ENCODE measurements at places on chromosomes 3 and 15.

DNA sequence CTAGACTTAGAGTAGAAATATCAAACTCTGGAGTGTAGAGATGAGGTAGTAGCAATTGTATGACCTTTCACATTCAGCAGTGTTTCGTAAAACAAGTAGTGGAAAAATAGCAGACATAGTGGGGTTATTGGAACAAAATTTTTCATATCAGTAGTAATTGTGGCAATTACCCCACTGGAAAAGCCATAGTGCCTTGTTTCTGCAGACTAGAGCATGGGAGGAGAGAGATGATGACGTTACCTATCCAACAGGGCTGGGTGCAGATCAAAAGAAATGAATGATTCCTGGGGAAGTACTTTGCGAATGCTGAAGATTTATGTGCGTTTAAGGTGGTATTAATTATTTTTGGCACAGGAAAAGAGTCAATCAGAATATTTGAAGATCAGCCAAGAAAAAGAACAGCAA, 147.0 kb upstream of the LRRFIP2 start:
- no peak for DNase-seq

GRCh38 chr3:156668073-156668763, 6.2 kb upstream of the TIPARP start:
- no peak for DNase-seq

- no peak for DNase-seq
These were observed 182.4 kb downstream of the ADAMTS9 start for GRCh38 chr3:64505419-64505818.

DNA sequence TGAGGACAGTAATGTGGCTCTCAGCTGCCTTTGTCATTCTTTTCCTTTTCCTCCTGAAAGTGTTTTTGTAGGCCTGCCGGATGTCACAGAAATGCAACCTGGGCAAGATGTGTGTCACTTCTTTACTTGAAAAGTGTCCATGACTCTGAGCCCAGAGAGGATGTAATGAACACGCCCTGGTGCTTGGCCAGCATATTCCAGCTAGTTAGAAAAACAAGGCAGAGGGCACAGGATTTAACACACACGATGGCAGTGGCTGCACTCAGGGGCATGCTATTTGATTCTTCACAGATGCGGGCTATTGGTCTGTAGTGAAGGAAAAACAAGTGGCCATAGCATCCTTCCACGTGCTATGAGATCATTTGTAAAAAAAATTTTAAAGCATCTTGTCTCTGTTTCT, 30.3 kb upstream of the PTX3 start:
- no peak for DNase-seq

DNA sequence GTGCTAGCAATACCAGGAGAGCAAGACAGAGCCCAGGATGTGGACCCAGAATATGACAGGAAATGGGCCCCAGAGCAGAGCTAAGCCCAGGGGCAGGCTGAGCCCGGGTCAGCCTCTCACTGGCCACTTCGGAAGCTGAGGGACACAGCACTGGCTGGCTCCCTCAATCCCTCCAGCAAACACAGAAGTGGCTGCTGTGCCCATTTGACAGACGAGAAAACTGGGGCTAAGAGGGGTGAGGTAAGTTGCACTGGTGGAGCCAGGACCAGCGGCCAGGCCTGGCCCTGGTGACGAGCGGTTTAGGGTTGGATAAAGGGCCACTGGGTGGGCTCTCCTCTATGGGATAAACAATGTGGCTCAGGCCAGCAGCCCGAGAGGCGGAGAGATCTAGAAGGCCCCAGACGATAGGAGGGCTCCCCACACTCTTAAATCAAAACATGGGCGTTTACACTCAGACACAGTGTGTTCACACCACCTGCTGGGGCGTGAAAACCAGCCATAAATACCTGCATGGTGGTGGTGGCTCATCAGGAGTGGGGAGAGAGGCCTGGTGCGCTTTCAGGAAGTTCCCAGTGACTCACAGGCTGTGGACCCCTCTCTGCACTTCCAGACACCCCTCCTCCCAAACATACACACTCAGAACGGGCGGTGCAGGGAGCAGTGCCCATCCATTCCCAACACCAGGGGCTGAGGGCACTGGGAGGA, 12.0 kb upstream of the LINGO1 start:
- no peak for DNase-seq

DNA sequence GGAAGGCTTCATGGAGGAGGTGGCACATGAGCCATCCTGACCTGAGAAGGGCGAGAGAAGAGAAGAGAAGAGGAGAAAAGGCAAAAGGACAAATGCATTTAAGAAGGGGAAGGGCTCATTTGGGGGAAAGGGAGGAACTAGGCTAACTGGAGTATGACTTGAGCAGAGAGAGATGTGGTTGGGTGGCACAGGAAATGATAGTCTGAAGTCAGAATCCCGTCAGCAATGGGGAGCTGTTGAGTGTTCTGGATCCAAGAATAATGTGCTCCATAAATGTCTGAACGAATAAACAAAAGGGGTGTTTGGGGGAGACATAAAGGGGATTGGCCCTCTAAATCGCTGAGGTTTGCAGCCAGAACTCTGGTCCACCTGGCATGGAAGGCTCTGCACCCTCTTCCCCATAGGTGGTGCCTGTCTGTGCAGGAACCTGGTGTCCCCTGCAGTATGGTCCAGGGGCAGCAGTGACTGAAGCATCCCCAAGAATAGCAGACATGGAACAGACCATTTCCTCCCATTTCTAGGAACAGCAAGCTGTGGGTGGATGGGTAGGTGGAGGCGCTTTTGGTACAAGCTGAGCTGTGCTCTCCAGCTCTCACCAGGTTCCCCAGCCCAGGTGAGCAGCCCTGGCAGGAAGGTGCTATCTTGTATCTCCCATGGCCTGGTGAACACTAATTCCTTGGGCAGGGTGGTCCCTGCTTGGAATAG, 15.2 kb downstream of the CORO2B start:
- no peak for DNase-seq

- DNase-seq: no peak
These were observed 435.6 kb downstream of the ROBO2 start for GRCh38 chr3:77475507-77475906.

- no peak for DNase-seq
These were observed 46.0 kb downstream of the SETD2 start for GRCh38 chr3:47117807-47118364.

DNA sequence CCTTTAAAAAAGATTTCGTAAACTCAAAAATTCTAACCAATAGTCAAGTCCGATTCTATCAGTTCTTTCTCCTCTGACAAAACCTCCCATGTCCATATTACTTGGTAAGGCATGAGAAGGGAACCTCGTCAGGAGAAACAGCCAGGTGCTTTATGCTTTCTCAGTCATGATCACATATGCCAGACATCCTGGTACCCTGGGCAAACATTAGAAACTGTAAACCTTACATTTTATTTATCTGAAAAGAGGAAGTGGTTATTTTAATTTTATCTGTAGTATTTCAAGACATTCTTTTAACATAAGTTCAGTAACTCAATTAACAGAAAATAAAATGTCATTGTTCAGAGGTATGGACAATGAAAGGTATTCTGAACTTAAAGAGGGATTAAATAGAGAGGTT, 474.8 kb upstream of the GBE1 start:
- DNase-seq: no peak

GRCh38 chr15:99321468-99321867, 70.2 kb downstream of the LRRC28 start:
- DNase-seq: no peak

- DNase-seq: no peak
These were observed 445 bp downstream of the LMOD3 start for GRCh38 chr3:69121950-69122349.

- no peak for DNase-seq
These were observed 54.7 kb downstream of the RPL39L start for GRCh38 chr3:187084580-187084979.

GRCh38 chr3:170656284-170656683, 70.4 kb upstream of the SLC7A14 start:
- no peak for DNase-seq

- DNase-seq: peak; percentile 12
These were observed 67.7 kb downstream of the CPN2 start for GRCh38 chr3:194283221-194284006.

DNA sequence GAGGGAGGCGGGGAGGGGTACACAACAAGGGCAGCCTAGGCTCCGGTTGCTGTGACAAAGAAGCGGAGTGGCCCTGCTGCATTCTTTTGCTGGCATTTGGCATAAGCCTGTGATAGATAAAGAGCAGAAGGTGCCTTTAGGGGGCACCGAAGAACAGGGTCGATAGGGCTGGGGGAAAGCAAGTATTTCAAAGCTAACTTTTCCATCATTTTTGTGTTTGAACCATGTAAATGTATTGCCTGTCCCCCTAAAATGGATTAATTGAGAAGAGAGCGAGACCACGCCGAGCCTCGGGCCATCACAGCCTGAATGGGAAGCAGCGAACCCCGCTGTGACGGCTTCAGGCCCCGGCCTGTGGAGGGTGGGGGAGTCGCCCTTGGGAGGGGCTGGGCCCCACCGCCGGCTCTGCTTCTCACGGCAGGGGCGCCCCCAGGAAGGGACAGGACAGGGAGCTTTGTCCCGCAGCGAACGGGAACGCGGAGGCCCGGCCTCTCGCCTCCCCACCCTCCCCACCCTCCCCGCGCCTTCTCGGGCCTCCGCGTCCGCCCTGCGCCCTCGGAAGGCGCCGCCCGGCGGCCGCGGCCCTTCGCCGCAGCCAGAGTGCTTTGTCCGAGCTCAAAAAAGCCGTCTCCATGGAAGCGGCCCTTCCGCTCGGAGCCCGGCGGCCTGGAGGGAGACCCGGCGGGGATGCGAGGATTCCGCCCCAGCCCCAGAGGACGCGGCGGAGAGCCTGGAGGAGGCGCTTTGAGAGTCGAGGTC, 32.4 kb upstream of the ALDH1L1 start:
- no peak for DNase-seq

- no peak for DNase-seq
These were observed 7.7 kb upstream of the ZNF592 start for GRCh38 chr15:84740691-84741090.

- DNase-seq: no peak
These were observed 193.3 kb downstream of the ISL2 start for GRCh38 chr15:76529911-76530310.

DNA sequence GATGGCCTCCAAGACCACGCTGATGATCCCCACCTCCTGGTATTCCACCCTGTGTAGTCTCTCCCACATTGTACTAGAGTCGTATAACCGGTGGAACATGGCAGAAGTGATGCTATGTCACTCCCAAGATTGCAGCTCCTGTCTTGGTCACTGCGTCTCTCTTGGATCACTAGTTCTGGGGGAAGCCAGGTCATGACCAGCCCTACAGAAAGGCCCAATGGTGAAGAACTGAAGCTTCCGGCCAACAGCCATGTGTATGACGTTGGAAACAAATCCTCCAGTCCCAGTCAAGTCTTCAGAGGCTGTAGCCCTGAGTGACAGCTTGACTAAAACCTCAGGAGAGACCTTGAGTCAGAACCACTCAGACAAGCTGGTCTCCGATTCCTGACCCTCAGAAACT, 61.9 kb upstream of the FNDC3B start:
- DNase-seq: no peak

DNA sequence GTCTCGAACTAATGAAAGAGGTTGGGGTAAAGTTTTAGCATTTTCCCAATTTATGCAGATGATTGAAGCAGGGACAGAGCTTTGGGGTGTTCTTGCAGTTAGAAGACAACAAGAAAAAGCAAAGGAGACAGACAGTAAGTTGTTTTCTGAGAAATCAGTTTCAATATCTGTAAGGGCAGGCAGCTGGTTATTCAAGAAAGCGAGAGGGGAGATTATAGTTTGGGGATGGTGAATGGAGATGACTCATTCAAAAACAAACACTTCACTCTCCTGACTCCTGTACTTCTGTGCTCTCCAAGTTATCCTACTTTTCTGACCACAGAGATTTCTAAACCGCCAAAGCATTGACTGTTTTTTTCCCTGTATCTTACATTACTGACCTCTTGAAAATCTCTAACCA, 352.0 kb downstream of the GAP43 start:
- DNase-seq: no peak

- no peak for DNase-seq
These were observed 1.0 kb downstream of the MAPKAPK3 start for GRCh38 chr3:50617911-50618481.

GRCh38 chr3:64440498-64440897, 215.2 kb upstream of the PRICKLE2 start:
- no peak for DNase-seq

- no peak for DNase-seq
These were observed 54.0 kb downstream of the DUT start for GRCh38 chr15:48385031-48385830.

- DNase-seq: no peak
These were observed 176.9 kb downstream of the STAC start for GRCh38 chr3:36557021-36557707.

DNA sequence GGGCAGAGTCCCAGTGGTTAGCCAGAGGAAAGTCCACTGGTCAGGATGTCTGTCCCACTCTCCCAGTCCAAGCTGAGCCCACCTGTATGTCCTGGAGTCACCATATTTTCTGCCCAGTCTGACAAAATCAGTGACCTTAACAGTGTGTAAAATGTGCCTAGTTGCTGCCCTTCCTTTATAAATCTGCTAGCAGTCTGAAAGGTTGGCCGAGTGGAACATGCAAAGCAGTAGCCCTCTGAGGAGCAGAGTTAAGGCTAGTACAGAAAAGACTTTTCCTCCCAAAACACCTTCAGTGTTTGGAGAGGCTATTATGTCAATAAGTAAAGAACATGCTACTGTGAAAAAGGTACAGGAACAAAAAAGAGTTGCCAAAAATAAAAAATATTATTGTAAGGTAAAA, 15.3 kb downstream of the TTC21A start:
- no peak for DNase-seq

DNA sequence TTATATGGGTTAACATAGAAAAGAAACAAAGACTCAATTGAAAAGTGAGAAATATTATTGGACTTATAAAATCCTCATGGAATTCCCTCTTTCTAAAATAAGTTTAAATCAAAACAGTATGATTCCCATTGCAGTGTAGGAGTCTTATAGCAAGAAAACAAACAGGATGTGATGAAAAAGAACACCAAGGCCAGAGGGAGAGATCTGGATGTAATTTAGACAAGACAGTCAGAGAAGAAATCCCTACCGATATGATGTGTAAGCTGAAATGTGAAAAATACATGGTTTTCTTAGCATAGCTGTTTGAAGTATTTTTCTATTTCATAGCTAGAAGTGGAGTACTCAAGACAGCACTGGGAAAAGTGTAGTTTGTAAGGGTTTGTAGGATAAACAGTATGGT, 521.5 kb downstream of the RSL24D1 start:
- DNase-seq: no peak

DNA sequence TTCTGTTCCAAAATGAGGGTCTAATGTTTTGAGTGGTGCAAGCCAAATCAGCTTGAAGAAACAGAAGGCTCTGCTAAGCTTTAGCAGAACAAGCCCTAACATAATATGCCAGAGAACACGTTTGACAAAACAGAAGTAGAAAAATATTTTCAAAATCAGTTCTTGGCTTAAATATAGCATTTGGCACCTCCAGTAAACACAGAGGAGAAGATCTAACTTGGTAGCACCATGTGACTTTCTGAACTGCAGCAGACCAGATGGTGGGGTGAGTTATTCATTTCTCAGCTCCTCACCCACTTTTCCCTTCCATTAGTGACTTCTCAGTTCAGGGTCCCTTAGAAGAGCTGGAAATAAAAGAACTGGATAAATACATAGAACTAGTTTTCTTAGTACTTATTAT, 395.8 kb downstream of the MAGI1 start:
- no peak for DNase-seq

Data from omental fat pad (tissue), 4 donors.